ENCODE measurements at places on chromosomes 3 and 15.

DNA sequence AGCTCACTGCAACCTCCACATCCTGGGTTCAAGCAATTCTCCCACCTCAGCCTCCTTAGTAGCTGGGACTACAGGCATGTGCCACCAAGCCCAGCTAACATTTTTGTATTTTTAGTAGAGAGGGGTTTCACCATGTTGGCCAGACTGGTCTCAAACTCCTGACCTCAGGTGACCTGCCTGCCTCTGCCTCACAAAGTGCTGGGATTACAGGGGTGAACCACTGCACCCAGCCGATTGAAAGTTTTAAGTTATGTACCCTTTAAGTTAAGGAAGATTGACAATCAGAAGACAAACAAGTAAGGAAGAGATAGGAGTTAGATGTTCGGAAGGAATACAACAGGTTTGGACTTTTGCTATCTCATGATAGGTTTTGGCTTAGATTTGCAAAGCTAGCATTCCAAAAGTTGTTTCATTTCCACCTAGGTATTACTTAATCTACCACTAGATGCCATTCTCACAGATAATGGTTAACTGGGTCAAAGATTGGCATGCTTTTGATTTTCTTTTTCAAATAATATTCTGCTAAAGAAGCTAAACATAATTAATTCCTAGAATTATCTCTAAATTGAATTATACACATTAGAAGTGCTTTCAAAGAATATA is 35.0 kb downstream of the GATM start:
- H3K27ac ChIP-seq: no peak overlapping the region
- H3K4me3 ChIP-seq: no peak overlapping the region
- DNase-seq: no peak
- no peaks in the 10 kb centered on the region for H3K4me1 ChIP-seq

GRCh38 chr3:45164056-45164455 is 17.9 kb upstream of the CDCP1 start:
- H3K27ac ChIP-seq: no peak overlapping the region
- H3K4me3 ChIP-seq: no peak overlapping the region
- DNase-seq: no peak
- H3K4me1 ChIP-seq: peaks cover 1% of the 10 kb centered on the region

DNA sequence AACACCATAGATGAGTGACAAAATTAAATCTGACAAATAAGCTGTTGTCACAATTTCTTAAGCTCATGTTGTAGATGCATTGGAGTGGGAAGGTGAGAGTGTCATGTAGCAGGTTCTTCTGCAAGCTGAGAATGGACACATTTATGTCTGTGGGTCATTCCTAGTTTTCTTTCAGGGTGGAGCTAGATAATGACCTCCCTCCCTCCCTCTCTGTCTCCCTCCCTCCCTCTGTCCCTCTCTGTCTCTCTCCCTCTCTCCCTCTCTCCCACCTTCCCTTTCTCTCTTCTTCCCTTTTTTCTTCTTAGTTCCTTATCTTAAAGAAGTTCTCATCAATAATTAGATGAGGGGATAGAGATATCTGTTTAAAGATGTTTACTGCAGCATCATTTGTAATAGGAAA is 36.0 kb downstream of the PXYLP1 start:
- H3K4me3 ChIP-seq: no peak overlapping the region
- no peak overlapping the region for H3K27ac ChIP-seq
- no peak for DNase-seq
- H3K36me3 ChIP-seq: no peaks in the 10 kb centered on the region
- no peaks in the 10 kb centered on the region for H3K4me1 ChIP-seq

DNA sequence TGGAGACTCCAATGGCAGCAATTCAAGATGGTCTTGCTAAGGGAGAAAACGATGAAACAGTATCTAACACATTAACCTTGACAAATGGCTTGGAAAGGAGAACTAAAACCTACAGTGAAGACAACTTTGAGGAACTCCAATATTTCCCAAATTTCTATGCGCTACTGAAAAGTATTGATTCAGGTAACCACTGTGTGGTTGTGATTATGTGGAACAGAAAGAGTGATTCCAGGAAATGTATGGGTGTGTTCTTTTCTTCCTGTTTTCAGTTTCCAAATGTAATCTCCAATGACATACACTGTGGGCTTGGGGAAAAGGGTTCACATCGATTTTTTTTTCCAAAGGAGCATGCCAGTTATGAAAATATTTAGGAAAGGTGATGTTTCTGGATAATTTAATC is 10.9 kb downstream of the SCG3 start:
- DNase-seq: no peak
- no peak overlapping the region for H3K4me3 ChIP-seq
- H3K27me3 ChIP-seq: no peaks in the 10 kb centered on the region
- H3K4me1 ChIP-seq: no peaks in the 10 kb centered on the region

- no peaks in the 10 kb centered on the region for H3K4me1 ChIP-seq
- H3K27ac ChIP-seq: no peak overlapping the region
- no peak for DNase-seq
- H3K4me3 ChIP-seq: no peak overlapping the region
Observed at GRCh38 chr3:168134931-168135330, 39.2 kb upstream of the GOLIM4 start.

DNA sequence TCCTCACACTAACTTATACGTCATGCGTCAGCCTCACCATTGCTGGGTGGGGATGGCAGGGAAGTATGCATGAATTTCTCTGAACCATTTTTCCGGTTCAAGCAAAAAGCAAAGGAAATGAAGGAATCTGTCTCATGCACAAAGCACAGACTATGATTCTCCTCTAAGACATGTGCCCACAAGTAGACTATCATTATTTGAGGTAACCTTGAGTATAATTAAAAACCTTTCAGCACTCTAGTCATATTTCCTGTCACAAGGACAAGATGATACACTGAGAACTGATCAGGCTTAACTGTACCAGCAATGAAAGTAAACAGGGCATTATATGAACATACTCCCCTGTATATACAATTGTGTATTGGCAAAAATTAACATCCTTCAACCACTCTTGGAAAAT is 56.7 kb upstream of the TSC22D2 start:
- H3K36me3 ChIP-seq: no peaks in the 10 kb centered on the region
- no peak overlapping the region for H3K27ac ChIP-seq
- no peaks in the 10 kb centered on the region for H3K27me3 ChIP-seq
- no peak for DNase-seq
- H3K4me1 ChIP-seq: peaks cover 2% of the 10 kb centered on the region

GRCh38 chr15:37595426-37595970 is 338.9 kb upstream of the TMCO5A start:
- no peaks in the 10 kb centered on the region for H3K36me3 ChIP-seq
- DNase-seq: no peak
- no peak overlapping the region for H3K27ac ChIP-seq
- no peaks in the 10 kb centered on the region for H3K27me3 ChIP-seq
- no peak overlapping the region for H3K4me3 ChIP-seq
- H3K4me1 ChIP-seq: no peaks in the 10 kb centered on the region

DNA sequence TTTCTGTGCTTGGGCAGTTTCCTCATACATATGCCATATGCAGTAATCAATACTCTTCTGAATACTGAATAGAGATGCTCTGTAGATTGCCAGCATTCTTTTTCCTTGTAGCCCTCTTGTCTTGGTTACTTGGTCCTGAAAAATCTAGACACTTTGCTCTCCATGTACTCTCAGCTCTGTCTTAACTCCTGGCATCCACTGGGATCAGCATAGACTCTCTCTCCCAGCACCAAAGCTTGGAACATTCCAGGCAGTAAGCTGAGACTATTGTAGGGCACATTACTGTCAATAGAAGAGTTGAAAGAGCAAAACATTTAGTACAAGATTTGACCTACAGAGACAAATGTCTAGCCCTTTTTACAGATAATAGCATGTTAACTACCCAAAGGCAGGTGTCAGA is 1100.3 kb downstream of the TBL1XR1 start:
- DNase-seq: no peak
- no peak overlapping the region for H3K27ac ChIP-seq
- H3K27me3 ChIP-seq: no peaks in the 10 kb centered on the region

DNA sequence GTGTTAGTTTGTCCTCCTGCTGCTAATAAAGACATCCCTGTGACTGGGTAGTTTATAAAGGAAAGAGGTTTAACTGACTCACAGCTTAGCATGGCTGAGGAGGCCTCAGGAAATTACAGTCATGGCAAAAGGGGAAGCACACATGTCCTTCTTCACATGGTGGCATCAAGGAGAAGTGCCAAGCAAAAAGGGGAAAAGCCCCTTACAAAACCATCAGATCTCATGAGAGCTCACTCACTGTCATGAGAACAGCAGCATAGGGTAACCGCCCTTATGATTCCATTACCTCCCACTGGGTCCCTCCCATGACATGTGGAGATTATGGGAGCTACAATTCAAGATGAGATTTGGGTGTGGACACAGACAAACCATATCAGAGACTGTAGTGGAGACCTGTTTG is 27.0 kb downstream of the TM2D3 start:
- H3K27me3 ChIP-seq: no peaks in the 10 kb centered on the region
- no peaks in the 10 kb centered on the region for H3K4me1 ChIP-seq
- no peak for DNase-seq
- no peak overlapping the region for H3K4me3 ChIP-seq
- H3K27ac ChIP-seq: no peak overlapping the region

- DNase-seq: no peak
- no peaks in the 10 kb centered on the region for H3K4me1 ChIP-seq
- no peaks in the 10 kb centered on the region for H3K36me3 ChIP-seq
- H3K27ac ChIP-seq: no peak overlapping the region
- no peaks in the 10 kb centered on the region for H3K27me3 ChIP-seq
Observed at GRCh38 chr3:185021256-185021655, 131.6 kb downstream of the C3orf70 start.

GRCh38 chr3:8979262-8979661 is 16.0 kb upstream of the RAD18 start:
- H3K4me1 ChIP-seq: peaks cover 5% of the 10 kb centered on the region
- H3K36me3 ChIP-seq: no peaks in the 10 kb centered on the region
- H3K4me3 ChIP-seq: no peak overlapping the region
- DNase-seq: no peak
- H3K27me3 ChIP-seq: no peaks in the 10 kb centered on the region

- H3K27ac ChIP-seq: no peak overlapping the region
- H3K27me3 ChIP-seq: no peaks in the 10 kb centered on the region
- no peak overlapping the region for H3K4me3 ChIP-seq
Observed at GRCh38 chr15:60932051-60932915, 296.8 kb downstream of the RORA start.

DNA sequence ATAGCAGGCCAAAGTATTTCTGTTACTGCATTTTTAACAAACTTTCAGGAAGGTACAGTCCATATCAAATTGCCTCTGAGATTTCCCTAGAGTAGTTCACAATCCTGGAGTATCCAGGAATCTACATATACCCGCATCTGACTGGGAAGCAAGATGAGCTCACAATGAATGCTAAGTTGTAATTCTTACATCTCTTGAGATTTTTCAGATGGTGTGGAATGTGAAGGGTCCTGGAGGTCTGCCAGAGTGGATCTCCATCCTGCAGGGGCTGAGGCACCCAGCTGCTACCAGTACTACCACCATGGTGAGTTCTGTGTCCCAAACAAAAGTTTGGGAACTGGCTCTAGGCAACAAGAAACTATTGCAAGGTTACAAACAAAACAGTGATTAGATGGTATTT is 156.7 kb upstream of the CCDC54 start:
- no peaks in the 10 kb centered on the region for H3K4me1 ChIP-seq
- no peaks in the 10 kb centered on the region for H3K27me3 ChIP-seq
- no peak overlapping the region for H3K27ac ChIP-seq
- DNase-seq: no peak
- no peak overlapping the region for H3K4me3 ChIP-seq
- H3K36me3 ChIP-seq: no peaks in the 10 kb centered on the region

- H3K36me3 ChIP-seq: no peaks in the 10 kb centered on the region
- H3K4me3 ChIP-seq: peak overlapping the region; percentile 80
- peaks cover 19% of the 10 kb centered on the region for H3K4me1 ChIP-seq
- no peaks in the 10 kb centered on the region for H3K27me3 ChIP-seq
Observed at GRCh38 chr15:77418966-77419835, 703 bp downstream of the PEAK1 start.

GRCh38 chr15:97141871-97142270 is 811.4 kb downstream of the NR2F2 start:
- no peaks in the 10 kb centered on the region for H3K36me3 ChIP-seq
- no peak overlapping the region for H3K4me3 ChIP-seq
- DNase-seq: no peak

DNA sequence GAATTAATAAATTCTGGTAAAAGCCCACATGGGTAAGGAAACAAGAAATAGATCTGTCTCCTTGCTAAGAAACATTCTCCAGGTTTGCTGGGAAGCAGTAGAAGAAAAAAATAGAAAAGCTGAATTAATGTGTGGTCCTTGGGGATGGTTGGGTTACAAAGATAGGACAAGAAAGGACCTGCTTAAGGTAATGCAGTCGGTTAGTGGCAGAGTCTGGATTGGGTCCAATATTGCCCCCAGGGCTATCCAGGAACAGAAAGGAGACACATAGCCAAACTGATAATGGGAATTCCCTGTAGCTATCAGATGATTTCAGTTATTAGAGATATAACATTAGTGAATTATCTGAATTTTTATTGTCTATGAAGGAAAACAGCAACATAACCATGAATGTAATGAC is 584.3 kb downstream of the ROBO1 start:
- no peak for DNase-seq
- no peaks in the 10 kb centered on the region for H3K4me1 ChIP-seq
- no peak overlapping the region for H3K27ac ChIP-seq
- H3K27me3 ChIP-seq: no peaks in the 10 kb centered on the region
- no peaks in the 10 kb centered on the region for H3K36me3 ChIP-seq

DNA sequence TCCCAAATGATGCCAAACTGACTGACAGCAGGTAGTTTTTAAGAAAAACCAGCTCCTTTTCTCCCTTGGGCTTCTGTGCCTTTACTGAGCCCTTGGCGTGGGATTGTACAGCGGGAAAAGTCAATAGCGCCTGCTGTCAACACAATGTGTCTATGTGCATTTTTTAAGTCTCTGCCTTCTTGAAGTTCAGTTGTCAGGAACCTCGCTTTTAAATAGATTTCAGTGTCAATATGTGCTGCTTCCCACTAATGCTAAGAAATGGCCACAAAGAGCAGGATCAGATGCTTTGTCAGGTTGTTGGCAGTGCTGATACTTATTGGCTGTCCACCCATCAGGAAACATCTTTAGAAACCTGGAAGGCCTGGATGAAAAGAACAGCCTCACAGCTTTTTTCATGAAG is 424.4 kb downstream of the C3orf38 start:
- H3K36me3 ChIP-seq: no peaks in the 10 kb centered on the region
- H3K4me3 ChIP-seq: no peak overlapping the region

- peaks cover 51% of the 10 kb centered on the region for H3K27me3 ChIP-seq
- peaks cover 2% of the 10 kb centered on the region for H3K4me1 ChIP-seq
- peak overlapping the region; percentile 12 for H3K4me3 ChIP-seq
- no peak overlapping the region for H3K27ac ChIP-seq
- H3K36me3 ChIP-seq: no peaks in the 10 kb centered on the region
Observed at GRCh38 chr15:83282776-83283137, 1.7 kb downstream of the BNC1 start.
